ENCODE measurements at places on chromosomes 12 and 14.

DNA sequence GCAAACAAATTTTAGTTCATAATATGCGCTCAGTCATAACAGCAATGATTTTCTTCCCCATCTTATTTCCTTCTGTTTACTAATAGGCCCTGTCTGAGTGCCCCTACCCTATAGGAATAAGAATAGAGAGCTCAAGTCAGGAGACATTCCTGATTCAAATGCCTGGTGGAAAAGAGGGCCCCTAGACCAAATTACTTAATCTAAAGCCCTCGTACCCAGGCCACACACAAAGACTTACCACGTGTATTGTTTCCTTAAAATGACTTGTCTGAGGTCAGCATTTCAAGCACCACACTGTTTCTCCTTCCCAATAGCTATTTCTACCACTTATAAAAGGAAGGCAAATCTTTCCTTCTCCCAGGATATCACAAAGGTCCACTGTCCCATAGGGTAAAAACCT is 314.9 kb upstream of the TMTC1 start:
- DNase-seq = no peak

GRCh38 chr12:32134101-32134888 is 27.6 kb downstream of the BICD1 start:
- peak; percentile 34 for DNase-seq

DNA sequence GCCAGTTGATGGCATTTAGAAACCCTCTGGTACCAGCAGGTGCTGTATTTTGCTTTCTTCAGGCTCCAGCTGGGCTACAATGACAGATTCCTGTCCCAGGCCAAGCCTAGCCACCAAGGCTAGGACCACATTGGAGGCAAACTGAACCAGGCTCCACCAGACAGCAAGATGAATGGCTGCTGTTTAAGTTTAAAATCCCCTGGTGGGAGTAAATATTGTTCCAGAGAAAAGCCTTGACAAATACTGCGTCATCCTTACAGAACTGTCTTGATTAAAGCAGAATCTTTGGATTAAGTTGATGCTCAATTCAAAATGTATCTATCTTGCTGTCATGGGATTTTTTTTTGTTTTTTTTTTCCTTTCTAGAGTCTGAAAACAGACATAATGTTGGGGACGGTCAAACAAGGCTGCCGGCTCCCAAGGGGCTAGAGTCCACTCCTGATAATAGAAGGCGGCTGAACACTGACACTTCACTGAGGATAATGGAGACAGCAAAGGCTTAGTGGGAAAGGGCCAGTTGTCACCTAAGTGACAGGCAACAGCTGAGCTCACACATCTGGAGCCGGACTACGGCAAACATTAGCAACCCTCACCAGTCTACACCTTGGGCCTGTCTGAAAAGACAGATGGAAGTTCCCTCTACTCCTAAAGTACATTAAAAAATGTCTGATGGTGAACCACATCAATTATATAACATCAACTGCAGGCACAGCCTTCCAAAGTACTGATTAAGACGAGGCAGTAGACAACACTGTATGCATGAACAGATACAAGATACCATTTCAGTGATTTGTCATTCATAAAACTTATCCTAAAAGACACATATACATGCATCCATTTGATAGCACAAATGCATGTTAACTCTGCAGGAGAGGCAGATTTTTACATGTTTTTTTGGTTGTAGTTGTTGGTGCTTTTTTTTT is 1.7 kb downstream of the PRICKLE1 start:
- DNase-seq = no peak

GRCh38 chr14:23520899-23521533 is 30.5 kb downstream of the ZFHX2 start:
- DNase-seq = no peak

- DNase-seq = no peak
These were observed 49.2 kb upstream of the ANP32D start for GRCh38 chr12:48423171-48423570.

DNA sequence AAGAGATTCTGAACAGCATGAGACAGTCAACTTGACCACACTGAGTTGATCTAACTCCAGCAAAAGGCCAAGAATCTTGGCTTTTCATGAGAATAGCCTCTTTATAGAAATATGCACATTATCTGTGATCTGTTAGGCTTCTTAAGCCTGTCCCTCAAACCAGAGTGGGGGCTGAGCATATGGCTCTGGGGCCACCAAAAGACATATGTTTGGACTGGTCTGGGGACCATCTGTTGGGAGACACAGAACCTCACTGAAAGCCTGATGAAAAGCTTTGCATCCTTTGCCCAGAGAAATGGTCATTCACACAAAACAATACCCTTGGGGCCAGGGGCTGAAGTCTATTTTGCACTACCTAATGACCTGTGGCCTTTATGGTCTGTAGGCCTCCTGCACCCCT is 165.3 kb upstream of the PRMT8 start:
- no peak for DNase-seq

GRCh38 chr14:76954394-76955190 is 73.9 kb downstream of the IRF2BPL start:
- DNase-seq = no peak

- no peak for DNase-seq
These were observed 568.5 kb downstream of the AACS start for GRCh38 chr12:125633686-125634085.

DNA sequence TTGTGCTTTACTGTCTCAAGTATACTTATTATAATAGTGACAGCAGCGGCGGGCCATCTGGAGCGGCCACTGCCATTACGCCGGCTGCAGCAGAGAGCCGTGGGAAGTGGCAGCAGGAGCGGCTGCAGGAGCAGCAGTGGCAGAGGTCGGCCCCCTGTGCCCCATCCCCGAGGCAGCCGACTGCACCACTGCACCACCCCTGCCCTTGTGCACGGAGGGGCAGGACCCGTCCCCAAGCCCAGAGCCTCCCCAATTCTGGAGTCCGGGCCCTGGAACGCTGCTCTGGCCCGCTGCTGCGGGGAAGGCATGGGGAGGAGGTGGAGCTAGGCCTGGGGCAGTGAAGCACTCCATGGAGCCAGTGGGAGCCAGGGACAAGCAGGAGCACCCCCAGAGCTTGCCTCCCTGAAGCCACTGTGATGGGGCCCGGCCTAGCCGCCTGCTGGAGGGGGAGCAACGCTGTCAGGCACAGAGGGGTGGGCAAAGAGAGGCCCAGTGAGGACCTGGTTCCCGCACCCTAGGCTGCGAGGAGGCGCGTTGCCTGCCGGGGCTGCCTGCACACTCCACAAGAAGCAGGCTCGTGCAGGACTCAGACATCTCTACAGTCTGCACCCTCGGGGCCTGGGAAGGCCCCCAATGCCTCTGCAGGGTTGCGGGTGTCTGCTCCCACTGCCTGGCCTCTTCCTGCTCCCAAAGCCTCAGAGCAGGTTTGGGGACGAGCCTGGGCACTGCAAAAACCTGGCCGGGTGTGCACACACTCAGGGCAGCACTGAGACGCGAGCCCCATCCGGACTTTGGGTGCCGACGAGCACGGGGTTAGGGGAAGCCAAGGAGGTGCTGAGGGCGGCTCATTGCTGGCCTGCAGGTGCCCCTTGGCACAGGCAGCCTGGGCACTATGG is 74.2 kb upstream of the RASSF8 start:
- DNase-seq = no peak

GRCh38 chr14:51780741-51781140 is 79.7 kb upstream of the GNG2 start:
- DNase-seq = no peak

GRCh38 chr12:15268927-15269552 is 47.8 kb upstream of the RERG start:
- DNase-seq = no peak

DNA sequence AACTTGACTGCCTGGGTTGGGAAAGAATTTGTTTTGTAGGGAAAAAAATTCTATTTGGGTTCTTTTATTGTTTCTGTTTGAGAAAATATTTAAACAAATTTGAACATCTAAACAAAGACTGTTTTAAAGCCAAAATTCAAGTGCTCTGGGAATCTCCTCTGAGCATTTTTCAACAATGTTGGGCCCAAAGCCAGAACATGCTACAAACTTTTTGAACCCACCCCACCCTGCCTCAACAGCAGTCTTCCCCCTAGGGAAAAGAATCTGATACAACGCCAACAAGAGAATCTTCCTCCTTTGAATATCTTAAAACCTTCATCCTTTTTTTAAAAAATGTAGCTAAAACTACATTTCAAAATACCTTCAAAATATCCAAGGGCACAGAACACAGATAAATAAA is 20.4 kb upstream of the NID2 start:
- no peak for DNase-seq

DNA sequence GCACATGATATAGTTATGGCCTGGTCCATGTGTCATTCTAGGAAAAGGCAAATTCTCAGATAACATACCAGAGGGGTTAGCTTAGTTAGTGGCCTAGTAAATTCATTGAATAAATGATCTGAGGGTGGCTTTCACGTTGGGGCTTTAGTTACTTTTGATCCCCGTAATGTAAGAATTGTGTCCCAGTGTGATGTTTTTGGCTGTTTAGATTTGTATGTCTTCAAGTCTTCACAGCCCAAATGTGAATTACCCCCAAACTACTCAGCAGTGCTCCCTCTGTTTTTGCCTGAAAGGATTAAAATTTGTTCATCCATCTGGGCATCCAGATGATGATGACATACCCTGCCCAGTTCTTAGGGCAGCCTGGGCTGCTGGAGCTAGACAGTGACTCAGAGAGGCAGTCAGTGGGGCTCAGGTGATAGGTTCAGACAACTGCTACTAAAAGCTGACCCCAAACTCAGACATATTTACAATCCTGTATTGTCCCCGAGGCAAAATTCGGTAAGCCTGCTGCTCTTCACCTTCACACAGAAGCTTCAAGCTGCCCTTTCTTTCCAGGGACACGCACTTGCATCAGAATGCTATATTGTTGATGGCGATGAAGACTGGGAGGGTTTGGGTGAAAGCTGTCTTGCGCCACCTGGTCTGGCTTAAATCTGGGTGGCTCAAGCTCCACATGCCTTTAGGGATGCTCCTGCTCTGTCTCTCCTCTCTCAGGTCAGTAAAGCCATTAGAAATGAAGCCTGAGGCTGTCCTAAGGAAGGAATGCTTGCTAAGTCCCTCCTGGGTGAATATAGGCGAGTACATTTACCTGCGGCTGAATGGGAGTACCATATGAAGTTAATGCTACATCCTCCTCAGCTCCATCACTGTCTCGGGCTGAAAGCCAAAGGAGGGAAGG is 10.3 kb downstream of the GPRC5D start:
- DNase-seq = no peak

- no peak for DNase-seq
These were observed 104.9 kb upstream of the FKBP4 start for GRCh38 chr12:2689879-2690278.

GRCh38 chr14:35535483-35536112 is 1.6 kb downstream of the INSM2 start:
- DNase-seq = no peak

DNA sequence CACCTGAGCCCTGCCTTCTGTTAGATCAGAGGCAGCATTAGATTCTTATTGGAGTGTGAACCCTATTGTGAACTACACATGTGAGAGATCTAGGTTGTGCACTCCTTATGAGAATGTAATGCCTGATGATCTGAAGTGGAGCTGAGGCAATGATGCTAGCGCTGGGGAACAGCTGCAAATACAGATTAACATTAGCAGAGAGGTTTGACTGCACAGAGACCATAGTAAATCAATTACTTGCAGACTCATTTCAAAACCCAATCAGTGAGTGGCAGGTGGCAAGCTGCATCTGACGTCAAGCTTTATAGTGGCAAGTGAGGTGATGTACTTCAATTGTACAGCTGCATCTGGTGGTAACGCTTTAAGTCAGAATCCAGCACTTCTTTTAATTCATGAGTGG is 141.6 kb downstream of the GPHN start:
- no peak for DNase-seq

GRCh38 chr12:25715102-25715501 is 162.0 kb upstream of the LMNTD1 start:
- no peak for DNase-seq

DNA sequence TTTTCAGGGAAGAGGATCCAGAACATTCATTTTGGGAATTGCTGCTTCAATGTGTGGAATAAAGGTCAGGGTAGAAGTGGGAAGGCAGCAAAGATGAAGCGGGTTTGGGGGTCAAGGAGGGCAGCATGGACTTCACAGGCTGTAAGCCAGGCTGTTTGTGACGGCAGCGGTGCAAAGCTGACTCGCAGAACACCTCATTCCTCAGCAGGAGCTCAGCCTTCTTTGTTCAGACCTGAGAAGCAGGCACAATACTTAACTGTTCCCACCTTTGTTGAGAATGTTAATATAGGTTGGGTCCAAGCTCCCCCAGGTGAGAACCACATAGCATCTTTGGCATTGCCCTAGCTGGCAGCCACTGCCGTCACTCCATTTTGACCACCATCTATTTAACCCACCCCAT is 16.7 kb downstream of the GRIN2B start:
- DNase-seq = no peak

- DNase-seq = no peak
These were observed 123.8 kb downstream of the GRIP1 start for GRCh38 chr12:66555113-66555512.

- DNase-seq = no peak
These were observed 3.5 kb downstream of the TGFB3 start for GRCh38 chr14:75978249-75978731.

GRCh38 chr12:107545737-107546353 is 139.8 kb upstream of the PWP1 start:
- no peak for DNase-seq

DNA sequence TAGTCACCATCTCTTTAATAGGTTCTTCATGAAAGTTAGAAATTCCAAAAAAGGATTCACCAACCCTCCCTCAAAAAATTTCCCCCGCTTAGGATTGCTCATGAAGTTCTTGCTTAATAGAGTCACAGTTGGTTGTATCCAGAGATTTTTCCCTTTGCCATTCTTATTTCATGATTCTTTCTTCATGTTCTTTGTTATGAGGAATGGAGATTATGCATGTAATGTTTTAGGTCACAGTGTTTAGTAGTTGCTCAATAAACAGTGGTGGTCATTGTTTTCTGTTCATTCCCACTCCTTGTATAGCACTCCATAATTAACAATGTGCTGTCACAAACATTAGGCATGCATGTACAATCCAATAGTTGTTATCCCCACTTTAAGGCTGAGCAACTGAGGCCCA is 51.2 kb upstream of the RTRAF start:
- no peak for DNase-seq

DNA sequence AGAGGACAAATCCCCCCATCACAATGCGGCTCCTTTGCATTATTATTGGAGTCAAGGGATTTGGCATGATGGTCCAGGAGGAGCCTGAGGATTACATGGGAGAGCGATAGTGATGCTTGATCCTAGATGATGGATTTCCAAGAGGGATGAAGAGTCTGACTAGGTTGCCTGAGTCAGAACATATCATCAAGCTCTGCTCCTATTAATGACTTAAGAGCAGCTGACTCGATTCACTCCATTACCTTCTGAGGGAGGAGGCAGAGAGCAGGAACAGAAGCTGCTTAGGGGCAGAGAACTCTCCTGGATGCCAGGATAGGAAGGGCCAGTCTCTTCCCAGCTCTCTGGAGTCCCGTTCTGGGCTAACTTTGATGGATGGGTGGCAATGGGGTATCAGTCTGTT is 54.0 kb upstream of the CISTR start:
- no peak for DNase-seq

DNA sequence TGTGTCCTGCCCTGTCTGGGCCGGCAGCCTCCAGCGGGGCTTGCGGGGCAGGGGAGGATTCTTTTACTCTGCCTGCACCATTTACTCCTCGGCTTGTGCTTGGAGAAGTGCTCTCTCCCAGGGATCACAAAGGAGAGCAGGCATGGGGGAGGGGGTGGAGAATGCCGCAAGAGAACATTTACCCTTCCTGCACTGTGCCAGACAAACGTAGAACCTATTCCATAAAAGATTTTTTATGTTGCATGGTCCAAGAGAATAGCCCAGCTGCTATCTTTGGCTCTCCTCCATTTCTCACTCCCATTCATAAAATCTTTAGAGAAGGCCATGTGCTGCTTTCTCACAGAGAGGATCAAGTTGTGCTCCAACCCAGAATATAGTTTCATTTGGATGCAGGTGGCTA is 159.4 kb downstream of the SPTSSA start:
- no peak for DNase-seq
